Stimulated activated CD4-positive, alpha-beta T cell treated with anti-CD3 and anti-CD28 coated beads, Interleukin-1b, Interleukin-23, amount 100 ng/mL, for 1 hour (primary cell): ENCODE measurements at places on chromosomes 16 and 17.

DNA sequence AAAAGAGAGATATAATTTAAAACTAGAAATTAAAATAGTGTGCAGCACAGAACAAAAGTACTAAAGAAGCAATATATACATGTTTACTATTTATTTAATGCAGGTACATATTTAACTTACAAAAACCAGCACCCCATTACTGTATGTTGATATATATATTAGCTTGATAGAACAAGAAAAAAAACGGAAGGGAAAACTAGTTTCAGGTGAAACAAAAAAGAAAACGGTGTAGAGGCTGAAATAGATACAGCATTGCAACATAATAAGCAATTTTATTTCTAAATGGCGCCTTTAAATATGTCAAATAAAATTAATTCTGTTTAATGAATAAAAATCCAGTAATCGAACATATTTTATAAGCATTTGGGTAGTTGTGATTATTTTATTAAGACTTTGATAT is 3.9 kb downstream of the HNF1B start:
- DNase-seq: no peak

- DNase-seq: no peak
Observed at GRCh38 chr16:87320510-87321227, 3.5 kb upstream of the C16orf95 start.

DNA sequence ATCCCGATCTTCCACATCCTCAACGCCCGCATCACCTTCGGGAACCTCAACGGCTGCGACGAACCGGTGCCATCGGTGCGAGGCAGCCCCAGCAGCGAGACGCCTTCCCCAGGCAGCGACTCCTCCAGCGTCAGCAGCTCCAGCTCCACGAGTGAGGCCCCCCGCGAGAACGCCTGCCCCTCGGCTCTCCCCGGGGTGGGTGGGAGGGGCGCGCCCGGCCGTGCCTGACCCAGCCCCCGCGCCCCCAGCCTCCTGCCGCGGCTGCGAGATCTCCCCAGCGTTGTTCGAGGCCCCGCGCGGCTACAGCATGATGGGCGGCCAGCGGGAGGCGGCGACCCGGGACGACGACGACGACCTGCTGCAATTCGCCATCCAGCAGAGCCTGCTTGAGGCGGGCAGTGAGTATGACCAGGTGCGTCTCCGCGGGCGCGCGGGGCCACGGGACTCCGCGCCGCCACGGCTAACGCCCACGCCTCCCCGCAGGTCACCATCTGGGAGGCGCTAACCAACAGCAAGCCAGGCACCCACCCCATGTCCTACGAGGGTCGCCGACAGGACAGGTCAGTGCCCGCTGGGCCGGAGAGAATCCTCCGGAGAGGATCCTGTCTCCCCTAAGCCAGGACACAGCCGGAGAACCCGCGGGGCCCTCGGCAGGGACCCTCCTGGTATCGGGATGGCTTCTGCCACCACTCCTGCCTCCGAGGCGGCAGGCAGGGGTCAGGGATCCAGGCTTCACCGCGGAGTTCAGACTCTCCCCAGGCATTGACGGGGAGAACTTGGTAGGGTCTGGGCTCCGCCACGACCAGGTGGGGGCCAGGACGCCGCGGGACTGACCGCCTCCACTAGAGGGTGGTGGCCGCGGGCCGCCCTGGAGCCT is 10.1 kb downstream of the CORO6 start:
- DNase-seq: no peak

GRCh38 chr16:77660311-77660710 is 62.0 kb upstream of the NUDT7 start:
- DNase-seq: no peak

GRCh38 chr17:15210247-15210646 is 54.9 kb downstream of the PMP22 start:
- DNase-seq: no peak

GRCh38 chr17:73313526-73314127 is 1.8 kb upstream of the CDC42EP4 start:
- DNase-seq: no peak

DNA sequence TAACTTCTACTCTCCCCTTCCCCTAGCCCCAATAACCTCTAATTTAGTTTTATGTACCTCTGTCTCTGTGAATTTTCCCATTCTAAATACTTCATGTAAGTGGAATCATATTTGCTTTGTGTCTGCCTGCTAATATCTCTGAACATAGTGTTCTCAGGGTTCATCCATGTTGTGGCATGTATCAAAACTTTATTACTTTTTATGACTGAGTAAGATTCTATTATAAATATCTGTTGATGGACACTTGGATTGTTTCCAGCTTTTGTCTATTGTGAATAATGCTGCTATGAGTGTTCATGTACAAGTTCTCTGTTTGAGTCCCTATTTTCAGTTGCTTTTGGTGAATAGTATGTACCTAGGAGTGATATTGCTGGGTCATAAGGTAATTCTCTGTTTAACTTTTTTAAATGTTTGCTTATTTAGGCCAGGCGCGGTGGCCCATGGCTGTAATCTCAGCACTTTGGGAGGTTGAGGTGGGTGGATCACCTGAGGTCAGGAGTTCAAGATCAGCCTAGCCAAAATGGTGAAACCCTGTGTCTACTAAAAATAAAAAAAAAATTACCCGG is 92.8 kb downstream of the CHD9 start:
- DNase-seq: no peak

GRCh38 chr17:63601439-63602371 is 1.0 kb downstream of the TACO1 start:
- no peak for DNase-seq

DNA sequence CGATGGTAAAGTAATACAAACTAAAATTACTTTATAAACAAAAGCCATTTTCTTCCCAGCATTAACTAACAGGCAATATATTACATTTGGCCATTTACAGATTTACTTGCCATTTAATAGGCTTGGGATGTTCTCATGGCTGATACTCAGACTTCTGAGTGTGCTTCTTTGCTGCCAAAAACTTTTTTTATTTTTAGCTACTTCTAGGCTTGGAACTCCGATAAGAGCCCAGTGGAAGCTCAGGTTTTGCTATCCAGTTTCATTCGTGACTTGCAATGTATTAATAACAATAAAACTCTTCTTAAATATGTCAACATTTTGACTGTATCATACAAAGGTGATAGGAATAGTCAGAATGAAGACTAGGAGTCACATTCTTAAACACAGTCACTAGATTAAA is 152.3 kb downstream of the ITFG1 start:
- DNase-seq: no peak

DNA sequence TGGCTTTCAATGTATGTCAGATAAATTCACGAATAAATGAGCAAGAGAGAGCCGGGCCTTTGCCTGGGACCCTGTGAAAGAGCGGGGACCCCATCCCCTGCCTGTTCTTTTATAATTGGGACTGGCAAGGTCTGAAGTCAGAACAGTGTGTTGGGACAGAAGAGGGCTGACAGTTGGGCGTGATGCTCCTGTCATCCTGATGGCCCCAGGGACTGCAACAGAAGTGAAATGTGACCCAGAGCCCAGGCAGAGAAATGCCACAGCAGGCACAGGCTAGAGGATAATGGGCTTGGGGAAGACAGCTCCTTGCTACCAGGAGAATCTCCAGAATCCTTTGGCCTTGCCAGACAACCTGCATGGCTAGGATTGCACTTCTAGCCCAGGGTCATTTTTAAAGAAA is 37.9 kb downstream of the GSG1L start:
- no peak for DNase-seq
